Dorsolateral prefrontal cortex (tissue), 122 donors: ENCODE measurements at places on chromosomes 6 and 20.

- no peak for DNase-seq
These were observed 107.0 kb upstream of the BMP2 start for GRCh38 chr20:6660441-6660840.

- peak; percentile 67 for DNase-seq
These were observed 2.1 kb downstream of the SOBP start for GRCh38 chr6:107491760-107492660.

GRCh38 chr20:54200487-54201267 lies 7.2 kb upstream of the PFDN4 start:
- no peak for DNase-seq

GRCh38 chr6:167240034-167240541 lies 51.0 kb upstream of the UNC93A start:
- no peak for DNase-seq

GRCh38 chr6:35489066-35489465 lies 7.8 kb downstream of the TEAD3 start:
- no peak for DNase-seq

DNA sequence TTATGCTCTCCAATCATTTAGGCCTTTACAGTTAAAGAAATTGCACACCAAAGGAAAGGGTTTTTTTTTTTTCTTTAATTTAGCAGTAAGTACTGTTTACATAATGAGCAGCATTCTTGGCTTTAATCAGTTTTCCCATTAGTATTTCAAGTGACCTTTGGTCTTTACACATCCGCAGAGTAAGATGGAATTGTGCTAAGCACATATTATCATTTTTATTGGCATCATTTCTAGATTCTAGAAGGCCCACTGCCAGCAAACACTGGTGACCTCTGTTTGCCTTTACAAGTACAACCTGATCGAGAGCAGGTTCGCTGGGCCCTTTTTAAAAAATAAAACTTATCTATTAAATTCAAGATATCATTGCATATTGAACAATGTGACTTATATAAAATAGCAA lies 104.3 kb downstream of the ADGRG6 start:
- no peak for DNase-seq

DNA sequence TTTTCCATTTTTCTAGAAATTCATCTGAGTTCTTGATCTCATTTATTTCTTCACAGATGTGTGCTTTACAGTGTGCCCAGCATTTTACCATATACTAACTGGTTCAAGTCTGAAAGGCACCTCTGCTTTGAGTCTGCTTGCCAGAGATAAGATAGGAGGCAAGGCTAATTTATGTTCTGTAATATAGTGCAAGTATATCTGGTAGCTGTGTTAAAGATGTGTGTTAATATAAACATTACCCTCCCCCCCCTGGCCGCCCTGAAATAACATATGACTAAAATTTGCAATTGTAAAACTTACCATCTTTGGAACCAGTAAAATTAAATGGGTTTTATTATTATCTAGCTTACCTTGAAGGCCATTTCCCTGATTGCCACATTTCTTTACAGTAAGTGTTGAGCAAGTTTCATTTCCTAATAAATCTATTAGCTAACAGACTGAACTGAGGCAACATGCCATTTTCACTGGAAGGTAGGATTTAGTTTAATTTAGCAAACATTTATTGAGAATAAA lies 2.7 kb downstream of the FBXO9 start:
- no peak for DNase-seq

DNA sequence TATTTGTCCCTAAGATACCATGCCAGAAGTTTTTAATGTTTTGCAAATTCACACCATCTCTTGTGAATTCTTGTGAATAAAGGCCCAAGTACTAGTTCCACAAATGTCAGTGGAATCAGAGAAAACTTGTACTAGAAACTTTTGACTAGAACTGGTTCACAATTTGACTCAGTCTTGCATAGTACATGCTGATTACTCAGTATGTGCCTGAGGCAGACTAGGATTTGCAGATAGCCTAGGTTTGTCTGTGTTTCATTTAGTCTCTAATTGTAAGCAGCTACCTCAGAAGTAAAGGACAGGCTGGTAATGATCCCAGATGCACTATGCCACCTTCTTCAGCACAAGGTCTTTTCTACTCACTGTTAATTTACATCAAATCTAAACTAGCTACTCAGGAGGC lies 34.2 kb upstream of the GSTA4 start:
- DNase-seq: no peak

- no peak for DNase-seq
These were observed 116.7 kb downstream of the UNC5CL start for GRCh38 chr6:40922281-40922680.

- DNase-seq: no peak
These were observed 100.6 kb upstream of the AFDN start for GRCh38 chr6:167726043-167726621.

DNA sequence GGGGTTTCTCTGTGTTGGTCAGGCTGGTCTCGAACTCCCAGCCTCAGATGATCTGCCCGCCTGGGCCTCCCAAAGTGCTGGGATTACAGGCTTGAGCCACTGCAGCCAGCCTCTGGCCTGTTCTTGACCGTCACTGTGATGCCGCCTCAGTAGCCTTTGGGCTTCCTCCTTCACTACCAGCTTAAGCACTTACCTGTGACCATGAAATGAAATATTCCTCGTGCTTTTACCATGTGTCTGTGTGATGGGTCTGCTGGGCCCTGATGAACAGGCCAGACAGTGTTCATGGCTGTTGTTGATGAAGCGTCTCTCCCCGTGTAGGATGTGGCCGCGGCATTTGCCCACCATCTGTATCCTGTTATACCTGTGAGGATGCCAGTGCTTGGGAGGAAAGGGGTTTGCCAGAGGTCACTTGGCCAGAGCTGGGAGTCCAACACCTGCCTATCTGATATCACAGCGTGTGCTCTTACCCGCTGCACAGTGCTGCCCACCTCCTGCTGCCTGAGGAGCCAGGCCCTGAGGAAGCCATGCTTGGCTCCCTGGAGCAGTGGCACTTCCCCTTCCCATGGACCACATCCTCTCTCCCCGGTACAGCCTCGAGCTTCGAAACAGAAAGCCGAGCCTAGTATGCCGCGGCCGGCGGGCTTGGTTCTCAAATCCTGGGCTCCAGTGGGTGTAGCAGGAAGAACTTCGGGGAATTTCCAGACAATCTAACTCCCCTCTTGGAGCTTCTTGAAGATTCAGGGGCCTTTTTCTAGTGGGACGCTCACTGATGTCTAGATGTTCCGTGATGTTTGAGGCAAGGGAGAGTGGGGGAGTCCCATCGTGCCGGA lies 167.9 kb downstream of the ZDHHC14 start:
- no peak for DNase-seq

DNA sequence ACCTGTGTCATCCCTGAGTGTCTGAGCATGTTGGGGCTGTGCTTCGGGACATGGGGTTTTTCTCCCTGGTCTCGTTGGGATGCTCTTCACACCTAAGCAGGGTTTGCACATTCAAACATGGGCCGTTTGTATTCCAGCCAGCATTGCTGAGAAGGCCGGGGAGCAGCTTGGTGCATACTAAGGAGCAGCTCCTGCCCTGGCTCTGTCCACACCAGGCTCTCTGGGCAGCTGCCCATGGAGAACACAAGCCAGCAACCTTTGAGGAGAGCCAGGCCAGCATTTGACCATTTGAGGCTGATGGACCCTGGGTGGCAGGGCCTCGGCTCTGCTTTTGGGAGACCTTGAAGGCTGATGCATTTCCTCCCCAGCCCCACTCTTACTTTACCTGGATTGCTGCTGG lies 92.1 kb downstream of the PHACTR3 start:
- DNase-seq: no peak

DNA sequence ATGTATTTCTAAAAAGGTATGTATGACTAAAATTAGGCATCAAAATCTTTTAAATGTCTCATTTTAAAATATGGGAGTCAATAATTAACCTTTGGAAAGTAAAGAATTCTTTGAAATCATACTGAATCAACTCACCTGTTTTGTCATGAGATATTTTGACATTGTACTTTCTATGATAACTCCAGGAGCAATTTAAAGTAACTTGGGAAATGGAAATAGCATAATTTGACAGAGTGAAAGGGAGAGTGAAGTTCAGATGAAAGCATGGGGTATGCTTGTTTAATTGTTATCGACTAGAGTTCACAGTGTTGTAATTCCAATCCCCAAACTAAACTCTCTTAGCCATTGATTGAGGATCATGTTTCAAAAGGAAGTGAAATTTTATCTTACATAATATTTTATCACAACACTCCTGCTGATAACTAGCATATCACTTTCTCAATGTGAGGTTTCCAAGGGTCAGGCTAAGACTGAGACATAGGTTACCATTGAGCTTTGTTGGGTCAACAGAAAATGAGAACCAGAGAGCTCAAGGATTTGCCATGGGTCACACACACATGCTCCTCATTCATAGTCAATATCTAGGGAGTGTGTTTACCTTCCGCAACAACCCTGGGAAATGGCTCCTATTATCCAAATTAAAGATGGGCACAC lies 2.3 kb downstream of the GSTA1 start:
- no peak for DNase-seq

- no peak for DNase-seq
These were observed 534.0 kb downstream of the CBLN4 start for GRCh38 chr20:55471052-55472006.

GRCh38 chr6:16473184-16473907 lies 235.0 kb downstream of the GMPR start:
- no peak for DNase-seq

DNA sequence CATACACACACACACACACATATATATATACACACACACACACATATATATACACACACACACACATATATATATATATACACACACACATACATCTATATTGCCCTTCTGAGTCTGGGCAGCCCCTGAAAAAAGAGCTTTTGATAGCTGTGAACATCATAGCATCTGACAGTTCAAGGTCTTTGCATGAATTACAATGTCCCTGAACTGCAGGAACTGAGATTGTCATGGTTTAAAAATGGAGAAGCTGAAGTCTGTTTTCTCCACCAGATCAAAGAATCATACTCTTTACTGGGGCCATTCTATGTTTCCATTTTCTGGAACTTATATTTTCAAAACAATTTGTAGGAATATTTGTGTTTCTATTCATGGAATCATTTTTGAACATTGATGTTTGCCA lies 189.8 kb downstream of the ZDHHC14 start:
- DNase-seq: no peak
